ENCODE measurements at places on chromosomes 6 and 20. TPM values are rescaled to one million over a fixed set of nuclear protein-coding genes. Genes with fewer than 3 reads are reported as not detected.

KIFC1 gene
- 13.2 TPM for total RNA-seq

HRH3 gene
- 1.3 TPM for total RNA-seq

MYLK4 gene
- total RNA-seq, result 9.9 TPM

JPH2 gene
- total RNA-seq, result 14.8 TPM

SIRPD gene
- total RNA-seq, result not detected
